CD4-positive, alpha-beta T cell treated with Interleukin-6 at 100 ng/mL for 8 hours (primary cell): ENCODE measurements at places on chromosomes 2 and 18.

DNA sequence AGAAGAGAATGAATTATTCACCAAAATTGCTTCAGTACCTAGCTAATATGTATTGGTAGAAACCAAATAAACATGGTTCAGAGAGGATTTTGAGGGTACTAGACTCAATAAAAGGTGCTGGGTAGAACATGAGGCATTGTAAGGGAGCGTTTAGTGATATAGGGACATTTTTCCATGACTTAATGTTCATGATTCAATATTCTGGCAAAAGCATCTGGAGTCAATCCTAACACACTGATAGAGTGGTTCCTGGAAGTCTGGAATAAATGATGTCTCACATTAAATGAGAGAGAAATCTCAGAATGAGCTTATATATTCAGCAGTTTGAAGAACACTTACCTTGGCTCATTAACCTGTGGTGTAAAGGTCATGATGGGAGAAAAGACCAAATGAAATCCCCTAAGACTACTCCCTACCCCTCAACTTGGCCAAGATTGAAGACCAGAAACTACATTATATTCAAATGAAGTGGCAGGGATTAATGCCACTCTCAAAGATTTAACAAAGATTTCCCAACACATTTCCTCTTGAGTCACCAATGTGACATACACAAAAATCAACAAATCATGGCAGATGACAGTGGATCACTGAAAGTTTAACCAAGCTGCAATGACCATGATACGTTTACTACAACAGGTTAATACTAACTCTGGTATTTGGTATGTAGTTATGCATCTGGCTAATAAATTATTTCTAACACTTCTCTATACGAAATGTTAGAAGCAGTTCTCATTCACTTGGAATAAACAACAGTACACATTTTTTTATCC, 309.5 kb downstream of the SATB2 start:
- no peak for DNase-seq

DNA sequence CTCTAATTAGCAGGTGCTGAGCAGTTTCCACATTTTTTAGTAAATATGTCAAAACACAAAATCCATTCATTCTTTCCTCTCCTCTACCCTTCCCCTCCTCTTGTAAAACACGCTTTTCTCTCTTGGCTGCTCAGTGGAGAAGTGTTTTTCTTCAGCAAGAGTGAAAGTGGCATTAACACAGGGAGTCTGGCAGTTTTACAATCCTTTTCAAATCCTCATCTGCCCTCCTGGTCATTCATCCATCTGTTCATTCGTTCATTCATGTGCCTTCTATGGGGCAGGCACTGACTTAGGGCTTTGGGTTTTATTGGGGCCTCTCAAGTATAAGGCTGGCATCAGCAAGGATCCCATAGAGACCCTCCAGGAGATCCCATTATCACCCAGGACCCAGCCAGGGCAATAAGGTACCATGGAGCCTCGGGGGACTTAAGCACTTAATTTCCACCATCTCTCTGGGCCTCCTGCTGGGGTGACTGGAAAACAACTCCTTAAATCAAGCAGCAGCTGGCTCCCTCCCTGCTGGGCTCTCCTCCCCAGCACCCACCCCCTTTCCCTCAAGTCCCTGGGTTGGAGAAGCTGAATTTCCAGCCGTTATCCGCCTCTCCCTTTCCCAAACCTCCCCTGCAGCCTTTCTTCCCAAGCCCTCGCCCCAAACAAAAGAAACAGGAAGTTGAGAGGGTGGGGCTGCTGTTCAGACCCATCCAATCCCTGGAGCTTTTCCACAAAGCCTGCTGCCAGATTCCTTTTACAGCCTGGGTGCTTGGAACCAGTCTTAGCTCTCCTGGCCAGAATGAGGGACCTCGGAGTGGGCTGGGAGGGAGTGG, 32.6 kb downstream of the MARCHF4 start:
- DNase-seq, result no peak

- DNase-seq, result no peak
Measured at GRCh38 chr18:55477860-55478581, 110.0 kb downstream of the TCF4 start.

DNA sequence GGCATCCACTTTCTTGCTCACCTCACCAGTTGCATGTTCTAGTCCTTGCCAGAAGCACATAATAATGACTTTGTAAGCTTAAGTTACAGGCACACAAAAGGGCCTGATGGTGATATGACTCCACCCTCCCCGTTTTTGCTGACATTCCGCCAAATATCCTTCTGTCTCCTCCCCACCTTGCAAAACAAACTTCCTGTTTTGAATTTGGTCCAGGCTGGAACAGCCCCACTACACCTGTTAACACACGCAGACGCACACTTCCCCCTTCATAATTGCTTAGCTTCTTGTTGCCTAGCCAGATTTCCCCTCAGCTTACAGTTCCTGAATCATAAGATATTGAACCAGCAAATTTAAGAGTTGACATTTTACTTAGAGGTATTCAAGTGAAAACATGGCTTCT, at the start of gene MGAT5:
TSS of gene MGAT5 (plus strand) at position 269 of the 400 bp plus-strand sequence. CDS start 332 bp downstream, outside the sequence.
- DNase-seq, result no peak

GRCh38 chr2:229674830-229675530, 39.4 kb downstream of the DNER start:
- no peak for DNase-seq

DNA sequence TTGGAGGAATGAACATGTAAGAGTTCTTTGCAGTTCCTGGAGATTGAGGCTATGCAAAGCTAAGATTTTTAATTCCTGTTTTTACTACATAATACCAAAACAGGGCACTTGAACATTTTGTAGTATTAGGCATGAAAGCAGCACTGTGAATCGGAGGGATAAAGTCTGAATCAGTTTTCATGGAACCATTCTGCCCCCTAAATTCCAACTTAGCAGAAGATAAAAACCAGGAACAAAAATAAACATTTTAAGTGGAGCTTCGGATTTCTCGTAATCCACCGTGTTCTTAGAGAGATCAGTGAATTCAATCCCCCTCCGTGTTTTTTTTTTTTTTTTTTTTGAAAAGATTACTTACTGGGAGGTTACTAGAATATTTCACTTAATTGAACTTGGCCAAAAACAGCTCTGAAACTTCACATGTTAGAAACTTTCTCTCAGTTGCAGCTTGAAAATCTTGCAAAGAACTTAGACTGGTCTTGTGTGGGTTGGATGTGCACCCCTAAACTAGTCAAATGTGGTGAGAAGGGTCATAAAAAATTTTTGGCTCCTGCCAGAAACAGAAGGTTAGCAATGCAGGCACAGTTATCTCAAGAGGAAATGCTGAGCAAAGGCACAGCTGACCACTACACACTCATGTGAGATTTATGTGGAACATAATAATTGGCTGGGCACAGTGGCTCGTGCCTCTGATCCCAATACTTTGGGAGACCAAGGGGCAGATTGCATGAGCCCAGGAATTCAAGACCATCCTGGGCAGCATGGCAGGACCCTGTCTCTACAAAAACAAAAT, 145.4 kb upstream of the RNF152 start:
- DNase-seq, result no peak

- no peak for DNase-seq
Measured at GRCh38 chr2:168607992-168608391, 151.9 kb downstream of the CERS6 start.

- DNase-seq, result peak; percentile 50
Measured at GRCh38 chr2:43139996-43140621, 86.3 kb downstream of the ZFP36L2 start.

DNA sequence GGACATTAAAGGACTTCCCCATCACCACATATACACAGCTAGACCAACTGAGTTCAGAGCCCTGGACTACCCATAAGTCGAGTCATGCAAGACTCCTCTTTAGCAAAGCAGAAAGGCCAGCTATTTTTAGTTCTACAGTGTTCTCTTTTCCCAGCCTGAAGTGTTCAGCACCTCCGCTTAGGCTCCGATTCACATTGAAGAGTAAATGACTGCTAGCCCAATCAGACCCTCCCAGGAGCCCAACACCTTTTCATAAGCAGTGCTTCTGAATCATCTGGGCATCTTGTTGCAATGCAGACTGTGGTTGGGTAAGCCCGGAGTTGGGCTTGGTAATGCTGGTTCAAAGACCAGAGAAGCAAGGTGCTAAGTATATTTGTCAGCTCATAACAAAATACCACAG, 138.6 kb upstream of the MSH6 start:
- no peak for DNase-seq

DNA sequence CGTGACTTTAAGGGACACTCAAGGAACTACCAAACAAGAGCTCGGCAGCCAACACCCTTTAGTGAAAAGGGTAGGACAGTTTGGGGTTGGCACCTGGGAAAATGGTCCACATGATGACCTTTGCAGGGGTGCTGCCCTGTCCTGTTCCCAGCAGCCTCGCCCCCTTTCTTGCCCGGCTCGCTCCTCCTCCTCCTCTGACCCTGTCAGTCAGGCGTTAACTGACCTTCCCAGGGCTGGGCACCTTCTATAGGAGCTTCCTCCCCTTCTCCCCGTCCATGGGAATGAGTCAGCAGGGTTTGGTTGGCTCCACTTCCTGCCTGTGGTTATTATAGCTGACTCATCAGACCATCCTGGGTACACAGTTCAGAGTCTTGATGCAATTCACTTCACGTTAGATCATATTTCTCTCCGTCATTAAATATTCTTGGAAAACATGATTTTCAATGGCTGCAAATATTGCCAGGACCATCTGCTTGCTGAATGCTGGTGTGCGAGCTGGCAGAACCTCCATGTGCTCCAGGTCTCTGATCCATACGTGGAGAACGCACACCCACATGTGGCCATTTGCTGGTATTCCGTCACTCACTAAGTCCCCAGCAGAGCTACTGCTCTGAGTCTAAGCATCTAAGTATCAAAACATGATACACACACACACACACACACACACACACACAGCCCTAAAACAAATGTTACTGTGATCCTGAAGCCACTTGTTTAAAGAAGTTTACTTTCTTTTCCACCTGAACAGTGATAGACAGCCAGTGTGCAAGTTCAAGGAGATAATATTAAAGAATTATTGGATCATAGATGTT, 185.0 kb downstream of the ANAPC1 start:
- DNase-seq, result peak; percentile 57

GRCh38 chr2:186058614-186059013, 320.0 kb downstream of the FSIP2 start:
- DNase-seq, result no peak

- DNase-seq, result no peak
Measured at GRCh38 chr2:115779085-115779632, 1336.7 kb downstream of the DPP10 start.

GRCh38 chr2:74020702-74021406, 36.1 kb downstream of the TET3 start:
- DNase-seq, result no peak

GRCh38 chr2:7984693-7985353, 697.0 kb upstream of the ID2 start:
- DNase-seq, result no peak

- DNase-seq, result no peak
Measured at GRCh38 chr2:60880643-60881046, 729 bp upstream of the REL start.

- no peak for DNase-seq
Measured at GRCh38 chr18:564708-565561, 15.2 kb upstream of the CETN1 start.

DNA sequence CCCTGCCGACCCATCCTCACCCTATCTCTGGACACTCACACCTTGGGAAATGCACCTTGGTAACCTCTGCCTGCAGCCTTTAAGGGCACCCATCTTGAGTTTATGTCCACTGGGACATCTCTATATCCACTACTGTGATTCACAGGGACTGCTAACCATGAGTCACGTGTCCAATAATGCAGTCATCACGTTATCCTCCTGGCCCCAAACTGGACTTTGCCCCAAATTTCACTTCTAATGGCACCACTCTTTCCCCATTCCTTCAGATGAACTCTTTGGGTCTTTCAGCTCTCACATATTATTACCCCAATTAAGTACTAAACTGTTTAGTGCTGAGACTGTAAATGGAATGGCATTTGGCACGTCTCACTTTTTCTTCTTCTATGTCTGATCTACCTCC, 71.2 kb upstream of the TMEM200C start:
- DNase-seq, result no peak

DNA sequence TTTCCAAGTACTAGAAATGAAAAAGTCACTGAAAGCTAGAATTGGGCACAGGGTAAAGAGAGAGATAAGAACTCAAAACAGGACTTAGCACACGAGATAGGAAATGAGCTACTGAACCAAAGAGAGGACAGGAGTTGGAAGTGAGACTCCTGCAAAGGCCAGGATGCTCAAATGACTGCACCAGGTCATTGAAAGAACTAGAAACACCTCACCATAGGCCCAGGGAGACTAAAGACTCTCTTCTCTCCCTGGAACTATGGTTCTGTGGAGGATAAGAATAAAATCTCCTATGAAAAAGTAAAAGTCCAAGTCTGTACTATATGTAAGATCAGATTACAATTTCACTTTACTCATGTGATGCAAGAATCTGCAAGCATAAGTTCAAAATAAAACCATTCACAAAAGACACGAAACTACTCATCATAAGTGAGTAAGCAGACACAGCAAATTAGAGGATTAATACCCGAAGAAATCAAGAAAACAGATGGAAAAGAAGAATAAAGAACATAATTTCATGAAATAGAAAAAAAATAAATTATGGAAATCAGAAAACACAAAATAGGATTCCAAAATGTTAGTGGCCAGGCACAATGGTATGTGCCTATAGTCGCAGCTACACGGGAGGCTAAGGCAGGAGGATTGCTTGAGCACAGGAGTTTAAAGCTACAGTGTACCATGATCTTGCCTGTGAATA, 6.5 kb downstream of the NBAS start:
- no peak for DNase-seq

- no peak for DNase-seq
Measured at GRCh38 chr2:31166925-31167324, 28.7 kb upstream of the GALNT14 start.

DNA sequence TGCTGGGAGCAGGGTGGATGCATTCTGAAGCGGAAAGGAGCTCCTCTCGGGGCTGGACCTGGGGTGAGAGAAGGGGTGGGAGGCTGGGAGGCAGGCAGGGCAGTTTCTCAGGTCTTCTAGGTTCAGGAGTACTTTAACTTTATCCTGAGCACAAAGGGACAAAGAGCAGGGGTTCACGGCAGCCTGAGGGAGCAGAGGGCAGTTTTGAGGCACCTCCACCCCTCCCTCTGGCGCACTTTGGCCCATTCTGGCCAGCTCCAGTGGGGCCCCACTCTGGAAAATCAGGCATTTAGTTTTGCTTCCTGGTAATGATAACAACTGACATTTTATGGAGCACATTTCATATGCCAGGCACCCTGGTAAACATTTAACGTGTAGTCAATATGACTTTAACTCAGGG, 14.3 kb downstream of the B3GNT7 start:
- no peak for DNase-seq

DNA sequence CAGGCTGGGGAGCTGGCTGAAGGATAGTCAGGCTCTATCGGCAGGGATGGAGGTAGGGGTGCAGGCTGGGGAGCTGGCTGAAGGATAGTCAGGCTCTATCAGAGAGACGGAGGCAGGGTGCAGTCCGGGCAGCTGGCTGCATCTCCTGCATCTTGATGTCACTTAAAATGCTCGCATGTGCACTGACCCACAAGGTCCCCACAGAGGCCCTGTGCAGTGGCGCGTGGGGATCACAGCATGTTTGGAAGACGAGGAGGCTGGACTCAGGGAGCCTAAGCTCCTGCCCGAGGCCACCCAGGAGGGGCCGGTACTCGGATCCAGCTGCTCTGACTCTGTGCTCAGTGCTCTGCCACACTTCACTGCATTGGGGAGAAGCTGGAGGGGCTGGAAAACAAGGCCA, 189.0 kb upstream of the HDAC4 start:
- DNase-seq, result no peak

GRCh38 chr18:512957-513356, 12.5 kb upstream of the COLEC12 start:
- no peak for DNase-seq

GRCh38 chr2:61566566-61566965, 28.4 kb upstream of the XPO1 start:
- no peak for DNase-seq
